Upper lobe of left lung (tissue), 6 donors: ENCODE measurements at places on chromosomes 6 and 20.

GRCh38 chr20:11051136-11051535, 377.3 kb upstream of the JAG1 start:
- DNase-seq = no peak

DNA sequence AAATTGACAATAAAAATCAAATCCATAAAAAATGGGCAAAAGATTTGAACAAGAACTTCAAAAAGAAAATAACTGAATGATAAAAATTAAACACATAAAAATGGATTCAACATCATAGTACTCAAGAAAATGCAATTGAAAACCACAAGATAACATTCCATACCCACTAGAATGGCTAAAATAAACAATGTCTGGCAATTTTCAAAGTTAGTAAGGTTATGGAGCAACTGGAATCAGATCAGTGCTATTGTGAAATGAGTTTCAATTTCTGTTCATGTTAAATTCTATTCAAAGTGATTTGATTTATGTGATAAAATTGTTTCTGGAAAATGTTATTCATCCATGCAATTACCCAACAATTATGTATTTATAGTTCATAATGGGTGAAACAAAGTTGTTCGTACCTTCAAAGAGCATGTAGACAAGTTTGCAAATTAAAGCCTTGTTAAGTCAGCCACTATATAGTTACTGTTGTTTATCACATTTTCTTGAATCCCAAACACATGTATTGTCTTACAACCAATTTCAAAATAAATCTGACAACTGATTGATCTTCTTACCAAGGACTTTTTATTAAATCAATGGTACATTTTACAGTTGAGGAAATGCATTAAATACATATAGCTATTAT, 151.5 kb upstream of the CENPW start:
- no peak for DNase-seq

- no peak for DNase-seq
Measured at GRCh38 chr6:81865712-81866111, 113.2 kb upstream of the TENT5A start.

DNA sequence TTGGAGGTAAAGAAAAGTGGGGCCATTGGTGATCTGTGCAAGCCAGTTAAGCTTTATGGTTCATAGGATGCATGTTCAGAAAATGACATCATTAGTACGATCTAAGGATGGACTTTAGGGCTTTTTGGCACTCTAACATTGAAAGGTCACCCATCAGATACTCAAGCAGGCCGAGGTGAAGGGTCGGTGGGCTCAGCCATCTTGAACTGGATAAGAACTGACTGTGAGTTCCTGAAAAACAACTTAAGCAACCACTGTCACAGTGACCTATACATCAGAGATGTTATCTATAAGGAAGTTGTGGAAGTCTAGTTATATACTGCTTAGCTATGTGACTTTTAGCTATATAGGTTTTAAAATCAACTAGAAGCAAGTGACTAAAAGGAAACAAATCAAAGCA, 13.0 kb upstream of the ITCH start:
- no peak for DNase-seq

DNA sequence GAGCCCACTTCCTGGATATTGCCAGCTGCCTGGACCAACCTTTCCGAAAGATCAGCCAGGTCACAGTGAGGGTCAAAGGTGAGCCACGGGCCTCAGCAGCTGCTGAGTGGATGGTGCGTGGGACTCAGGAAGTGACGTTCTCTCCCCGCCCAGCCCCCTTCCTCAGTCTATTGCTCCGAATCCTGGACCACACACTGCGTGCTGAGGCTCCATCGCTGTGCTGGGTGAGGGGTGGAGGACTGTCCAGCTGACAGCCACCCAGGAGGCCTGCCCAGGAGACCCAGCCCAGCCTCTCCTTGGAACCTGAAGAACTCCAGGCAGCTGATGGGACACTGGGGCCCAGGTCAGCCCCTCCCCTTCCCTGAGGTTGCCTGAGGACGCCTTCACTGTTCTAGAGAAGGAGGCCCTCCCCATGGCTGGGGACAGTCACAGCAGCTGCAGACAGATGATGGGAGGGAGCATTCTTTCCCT, 94.4 kb upstream of the CD93 start:
- no peak for DNase-seq

- no peak for DNase-seq
Measured at GRCh38 chr20:32191422-32191821, 16.1 kb downstream of the PLAGL2 start.

GRCh38 chr6:129490521-129491255, 219.3 kb downstream of the ARHGAP18 start:
- DNase-seq = peak; percentile 67

GRCh38 chr20:45010399-45010828, 44.1 kb downstream of the STK4 start:
- DNase-seq = no peak

GRCh38 chr6:162907876-162908481, 180.2 kb downstream of the PACRG start:
- no peak for DNase-seq

DNA sequence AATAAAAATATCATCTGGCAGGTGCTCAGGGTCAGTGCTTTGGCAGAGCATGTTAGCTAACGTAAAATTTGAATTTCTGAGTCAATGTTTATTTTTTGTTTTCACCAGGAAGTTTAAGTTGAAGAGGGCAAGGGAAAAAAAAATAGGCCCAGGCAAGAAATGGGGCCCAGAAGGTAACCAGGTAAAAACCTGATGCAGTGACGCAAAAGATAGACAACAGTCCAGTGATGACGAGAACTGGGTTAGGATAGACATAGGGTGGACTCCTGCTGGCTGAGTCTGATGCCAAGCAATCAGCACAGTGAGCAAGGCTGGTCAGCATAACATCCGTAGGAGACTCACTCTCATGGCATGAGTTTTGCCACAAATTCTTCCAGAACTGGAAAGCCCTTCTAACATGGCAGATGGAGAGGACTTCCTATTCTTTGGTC, 42.2 kb downstream of the ZHX3 start:
- no peak for DNase-seq

DNA sequence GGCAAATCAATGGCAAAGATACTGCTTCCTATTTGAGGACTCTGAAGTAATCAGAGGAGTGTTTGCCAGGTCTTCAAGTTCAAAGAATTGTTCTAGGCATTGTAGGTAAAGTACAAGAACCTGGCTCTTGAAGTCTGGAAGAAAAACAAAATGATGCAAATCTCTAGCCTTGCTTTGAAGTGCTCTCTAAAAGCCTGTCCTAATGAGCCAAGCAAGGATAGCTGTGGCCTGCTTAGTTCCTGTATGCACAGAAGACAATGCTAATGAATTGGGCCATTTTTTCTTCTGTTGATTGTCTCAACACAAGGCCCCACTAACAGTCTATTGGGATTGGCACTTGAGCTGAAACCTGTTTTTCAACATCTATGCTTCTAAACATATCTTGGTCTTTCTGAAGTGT, 165.0 kb upstream of the POU3F2 start:
- DNase-seq = no peak

GRCh38 chr6:14221564-14222279, 104.2 kb downstream of the CD83 start:
- no peak for DNase-seq

GRCh38 chr6:25010902-25011625, 75.3 kb upstream of the RIPOR2 start:
- DNase-seq = no peak

GRCh38 chr6:53005663-53006250, 10.7 kb upstream of the GSTA4 start:
- DNase-seq = peak; percentile 48

DNA sequence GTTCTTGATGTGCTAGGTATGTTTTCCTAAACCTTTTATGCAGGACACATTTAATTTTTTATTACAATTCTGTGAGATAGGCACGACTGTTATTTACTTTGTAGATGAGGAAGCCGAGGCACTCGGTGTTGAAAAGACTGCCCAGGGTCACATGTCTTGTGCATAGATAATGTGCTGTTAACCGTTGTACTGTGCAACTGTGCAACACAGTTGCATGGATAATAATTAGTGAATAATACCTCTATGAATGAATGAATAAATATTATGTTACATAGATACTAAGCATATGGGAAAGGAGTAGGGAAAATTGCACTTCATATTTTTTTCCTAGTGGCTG, 60.3 kb upstream of the DEK start:
- DNase-seq = peak; percentile 38

DNA sequence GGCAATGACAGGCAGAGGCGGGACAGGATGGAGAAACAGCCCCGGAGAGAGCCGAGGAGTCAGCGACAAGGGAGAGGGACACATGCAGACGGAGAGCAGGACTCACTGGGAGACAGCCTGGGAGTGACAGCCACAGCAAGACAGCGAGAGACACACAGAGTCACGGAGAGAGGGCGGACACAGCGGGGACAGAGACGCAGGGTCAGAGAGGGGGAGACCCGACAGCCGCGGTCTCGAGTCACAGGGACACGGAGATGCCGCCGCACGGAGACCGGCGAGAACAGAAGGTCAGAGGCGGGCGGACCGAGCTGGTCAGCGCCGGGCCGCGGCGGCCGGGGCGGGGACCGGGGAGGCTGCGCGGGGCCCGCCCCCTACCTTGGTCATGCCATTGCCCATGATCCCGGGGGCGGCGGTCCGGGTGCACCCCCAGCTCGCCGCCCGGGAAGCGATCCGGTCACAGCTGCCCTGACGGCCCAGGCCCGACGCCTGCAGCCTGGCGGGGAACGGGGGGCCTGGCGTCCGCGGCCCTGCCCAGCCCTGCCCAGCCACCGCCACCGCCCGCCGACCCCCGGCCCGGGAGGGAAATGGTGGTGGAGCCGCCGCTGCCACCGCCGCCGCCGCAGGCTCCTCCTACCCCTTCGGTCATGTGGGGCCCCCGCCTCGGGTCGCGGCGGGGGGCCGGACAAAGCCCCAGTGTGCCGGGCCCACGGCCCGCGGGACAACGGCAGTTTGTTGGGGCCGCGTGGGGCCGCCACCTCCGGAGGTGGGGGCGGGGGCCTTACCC, at the start of the genes DUSP15 and TTLL9:
TSS of gene DUSP15 (minus strand) at position 586 of the 784 bp plus-strand sequence. CDS start at position 396, 190 bp downstream.
TSS of gene TTLL9 (plus strand) at position 693 of the 784 bp plus-strand sequence. CDS start 493 bp downstream, outside the sequence.
- DNase-seq = peak; percentile 91

DNA sequence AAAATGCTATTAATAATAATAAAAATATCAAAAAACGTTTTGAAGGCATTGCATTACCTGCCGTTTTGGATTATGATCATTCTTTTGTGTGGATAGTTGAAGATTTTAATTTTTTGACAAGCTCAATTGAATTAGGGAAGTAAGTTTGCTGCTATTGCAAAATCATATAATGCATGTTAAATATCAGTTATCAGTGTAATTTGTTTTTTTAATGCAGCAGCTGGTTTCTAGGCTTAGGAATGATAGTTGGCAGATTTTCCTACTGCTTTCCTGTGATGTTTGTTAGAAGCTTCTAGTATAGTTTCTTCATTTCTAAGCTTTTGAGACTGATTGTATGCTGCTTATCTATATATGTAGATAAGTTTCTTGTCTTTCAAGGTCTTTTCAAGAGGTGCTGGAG, 99.0 kb downstream of the JARID2 start:
- no peak for DNase-seq

GRCh38 chr6:34103321-34103720, 42.6 kb downstream of the GRM4 start:
- DNase-seq = no peak

DNA sequence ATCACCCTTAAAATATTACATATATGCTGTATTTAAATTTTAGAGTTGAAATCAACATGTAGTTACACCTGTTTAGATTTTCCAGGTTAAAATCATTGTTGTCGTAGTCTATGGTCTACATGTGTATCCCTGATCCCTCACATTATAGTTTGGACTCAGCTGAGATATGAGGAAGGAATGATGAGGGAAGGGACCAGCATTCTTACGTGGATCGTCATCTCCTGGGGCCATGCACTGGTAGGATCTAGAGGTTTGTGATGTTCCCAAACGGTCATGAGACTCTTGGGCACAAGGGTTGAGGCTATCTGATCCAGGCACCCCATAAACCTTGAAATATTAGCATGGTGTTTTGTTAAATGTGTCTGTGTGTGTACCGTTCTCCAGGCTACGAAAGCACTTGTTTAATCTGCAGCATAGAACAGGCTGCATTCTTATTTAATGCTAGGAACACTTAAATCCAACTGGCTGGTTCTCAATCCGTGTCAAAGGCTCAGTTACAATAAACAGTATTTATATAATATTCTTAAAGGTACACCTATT, 55.4 kb downstream of the IPCEF1 start:
- DNase-seq = no peak

DNA sequence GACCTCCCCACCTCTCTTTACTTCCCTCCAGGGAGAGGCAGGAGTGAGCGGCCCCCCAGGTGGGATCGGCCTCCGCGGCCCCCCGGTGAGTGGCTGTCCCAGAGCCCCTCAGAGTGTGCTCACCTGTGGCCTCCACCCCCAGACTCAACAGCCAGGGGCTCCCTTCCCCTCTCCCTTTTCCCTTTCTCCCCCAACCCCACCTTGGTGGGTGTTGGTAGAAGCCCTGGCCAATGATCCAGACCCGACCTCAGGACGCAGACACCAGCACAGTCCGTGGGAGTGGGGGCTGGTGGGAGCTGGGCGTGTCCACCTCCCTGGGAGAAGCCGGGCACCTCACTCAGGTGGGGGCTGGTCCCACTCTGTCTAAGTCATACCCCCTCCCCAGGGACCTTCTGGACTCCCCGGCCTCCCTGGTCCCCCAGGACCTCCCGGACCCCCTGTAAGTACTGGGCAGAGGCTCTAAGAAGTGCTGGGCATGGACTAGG, 4.9 kb downstream of the COL9A3 start:
- DNase-seq = peak; percentile 79

GRCh38 chr20:62846166-62846890, 15.3 kb downstream of the TCFL5 start:
- no peak for DNase-seq

GRCh38 chr6:157660414-157660813, 162.6 kb upstream of the SNX9 start:
- peak; percentile 2 for DNase-seq

DNA sequence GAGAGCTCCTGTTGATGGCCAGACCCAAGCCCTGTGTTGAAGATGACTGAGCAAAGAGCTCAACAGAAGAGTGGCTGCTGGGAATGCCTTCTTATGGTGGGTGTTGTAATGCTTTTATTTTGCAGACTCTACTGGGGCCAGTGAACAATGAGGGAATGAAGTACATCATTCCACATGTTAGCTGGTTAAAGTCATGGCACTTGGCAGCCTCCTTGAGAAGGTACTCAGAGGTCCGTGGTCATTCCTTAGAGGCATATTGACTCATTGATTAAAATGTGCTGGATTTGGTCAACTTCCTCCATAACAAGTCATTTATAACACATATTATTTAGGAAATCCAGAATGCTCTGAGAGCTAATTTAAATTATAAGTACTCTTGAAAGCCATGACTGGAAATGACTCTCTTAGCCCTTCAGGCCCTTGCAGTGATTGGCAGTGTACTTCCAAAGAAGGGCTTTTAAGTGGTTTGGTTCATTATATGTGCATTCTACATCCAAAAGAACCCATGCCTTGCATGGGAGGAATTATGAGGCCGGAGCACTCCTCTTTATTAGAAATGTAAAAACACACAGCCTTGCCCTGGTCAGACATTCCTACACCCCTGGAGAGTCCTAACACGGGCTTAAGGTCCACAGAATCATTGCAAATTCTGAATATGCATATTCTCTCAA, 976.9 kb downstream of the KIF16B start:
- peak; percentile 74 for DNase-seq

- no peak for DNase-seq
Measured at GRCh38 chr6:33021917-33022316, 12.5 kb upstream of the HLA-DOA start.
